ENCODE measurements at places on chromosomes 12 and 14.

GRCh38 chr14:99327050-99327449 is 55.1 kb upstream of the BCL11B start:
- DNase-seq = no peak

GRCh38 chr12:20557096-20557495 is 138.0 kb upstream of the SLCO1C1 start:
- no peak for DNase-seq

DNA sequence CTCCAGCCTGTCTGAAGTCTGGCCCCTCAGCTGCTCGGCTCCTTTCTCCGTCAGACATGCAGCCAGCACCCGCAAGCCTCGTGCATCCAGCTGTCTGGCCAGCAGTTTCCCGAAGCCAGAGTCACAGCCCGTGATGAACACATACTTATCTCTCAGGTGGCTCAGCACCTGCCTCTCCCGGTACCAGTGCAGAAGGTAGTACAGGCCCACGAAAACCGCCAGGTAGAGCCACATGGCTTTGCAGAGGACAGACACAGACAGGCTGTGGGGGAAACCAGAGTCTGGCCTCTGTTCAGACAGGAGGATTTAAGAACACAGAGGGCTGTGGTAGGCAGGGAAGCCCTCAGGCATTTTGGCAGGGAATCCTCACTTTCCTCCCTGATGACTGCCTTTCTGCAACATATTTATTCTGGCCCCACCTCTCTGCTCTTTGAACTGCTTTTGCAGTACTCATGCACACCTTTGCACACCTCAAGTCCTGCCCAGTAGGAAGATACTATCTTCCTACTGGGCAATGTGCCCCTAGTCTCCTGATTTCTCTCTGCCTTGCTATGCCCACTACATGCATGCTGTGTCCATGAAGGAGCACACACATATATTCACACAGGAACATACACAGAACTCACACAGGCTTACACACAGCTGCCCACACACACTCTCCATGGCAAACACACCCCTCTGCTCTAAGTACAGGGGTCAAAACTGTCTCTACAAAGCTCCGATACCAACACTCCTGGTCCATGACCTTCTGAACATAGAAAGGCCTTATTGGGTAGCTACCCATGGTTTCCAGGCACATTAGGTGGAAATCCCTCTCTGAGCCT is at the start of gene RDH16:
Gene RDH16, minus strand, starts transcription at position 380 of the 824 bp plus-strand sequence. Its CDS starts 146 bp downstream, at position 234.
- no peak for DNase-seq

DNA sequence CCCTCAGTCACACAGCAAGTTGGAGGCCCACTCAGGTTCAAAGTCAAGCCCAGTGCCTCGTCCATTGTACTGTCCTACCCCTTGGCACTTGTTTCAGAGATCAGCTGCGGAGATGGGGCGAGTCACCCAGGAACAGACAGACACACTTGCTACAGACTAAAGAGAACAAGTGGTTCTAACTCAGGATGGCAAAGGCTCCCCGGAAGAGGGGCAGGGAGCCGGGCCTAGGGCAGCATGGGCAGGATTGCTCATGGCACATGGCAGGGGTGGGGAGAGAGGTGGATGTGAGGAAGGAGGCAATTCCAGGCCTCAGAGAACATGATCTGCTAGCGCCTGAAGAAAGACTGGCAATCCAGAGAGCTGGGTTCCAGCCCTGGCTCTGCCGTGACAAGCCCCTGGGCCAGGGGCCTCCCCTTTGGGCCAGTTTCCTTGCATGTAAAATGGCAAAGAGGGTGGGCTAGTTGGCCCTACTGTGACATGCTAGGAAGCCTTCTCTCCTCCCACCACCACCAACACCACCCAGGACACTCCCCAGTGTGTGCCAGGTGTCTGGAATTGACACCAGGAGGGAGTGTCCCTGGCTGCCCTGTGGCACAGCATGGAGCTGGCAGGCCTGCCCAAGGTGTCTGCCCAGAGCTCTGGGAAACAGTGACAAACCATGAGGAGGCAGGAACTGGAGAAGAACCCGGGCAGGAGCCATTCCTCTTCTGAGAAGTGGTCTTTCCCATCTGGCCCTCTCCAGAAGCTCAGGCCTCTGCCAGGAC is 24.0 kb upstream of the IRF2BPL start:
- DNase-seq = no peak

DNA sequence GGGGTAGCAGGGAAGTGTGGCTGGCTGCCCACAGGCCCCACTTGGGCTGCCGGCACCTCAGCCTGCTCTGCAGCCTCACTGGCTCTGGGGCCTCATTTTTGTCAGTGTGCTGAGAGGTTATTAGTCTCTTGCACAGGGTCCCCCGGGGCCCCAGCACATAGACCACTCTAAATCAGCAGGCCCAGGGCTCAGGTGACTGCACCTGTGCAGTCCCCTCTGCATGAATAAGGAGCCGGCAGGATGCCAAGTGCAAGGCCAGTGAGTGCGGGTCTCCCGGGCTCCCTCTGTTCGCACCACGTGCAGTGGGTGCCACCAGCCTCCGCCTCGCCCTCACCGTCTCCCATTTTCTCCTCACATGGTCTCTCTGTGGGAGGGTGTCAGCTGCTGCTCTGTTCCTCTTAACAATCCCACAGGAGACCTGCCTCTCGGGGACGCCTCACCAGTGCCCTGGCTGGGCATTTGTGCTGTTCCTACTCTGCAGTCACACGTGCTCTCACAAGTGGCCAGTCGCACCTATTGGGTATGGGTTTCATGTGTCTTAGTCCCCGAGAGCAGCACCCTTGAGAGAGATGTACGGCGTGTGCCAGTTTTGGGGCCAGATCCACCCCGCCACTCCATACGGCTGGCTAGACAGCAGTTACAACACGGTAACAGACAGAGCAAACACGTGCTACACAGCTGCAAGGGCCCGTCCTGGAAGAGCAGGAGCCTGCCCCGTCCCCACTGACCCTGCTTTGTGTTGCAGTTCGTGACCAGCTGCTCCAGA is 40.4 kb downstream of the MMAB start:
- no peak for DNase-seq

- no peak for DNase-seq
Observed at GRCh38 chr12:59168647-59169046, 248.3 kb upstream of the LRIG3 start.

DNA sequence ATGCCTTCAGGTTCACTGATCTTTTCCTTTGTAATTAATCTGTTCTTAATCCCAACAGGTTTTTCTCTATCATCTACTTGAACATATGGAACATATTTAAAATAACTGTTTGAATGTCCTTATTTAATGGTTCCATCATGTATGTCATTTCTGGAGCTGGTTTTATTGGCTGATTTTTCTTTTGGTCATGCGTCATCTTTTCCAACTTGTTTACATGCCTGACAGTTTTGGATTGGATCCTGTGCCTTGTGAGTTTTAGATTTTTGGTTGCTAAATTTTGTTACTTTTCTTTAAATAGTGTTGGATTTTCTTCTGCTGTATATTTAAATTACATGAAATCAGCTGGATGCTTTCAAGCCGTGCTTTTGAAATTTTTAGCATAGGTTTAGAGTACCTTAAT is 237.3 kb upstream of the DAAM1 start:
- no peak for DNase-seq

DNA sequence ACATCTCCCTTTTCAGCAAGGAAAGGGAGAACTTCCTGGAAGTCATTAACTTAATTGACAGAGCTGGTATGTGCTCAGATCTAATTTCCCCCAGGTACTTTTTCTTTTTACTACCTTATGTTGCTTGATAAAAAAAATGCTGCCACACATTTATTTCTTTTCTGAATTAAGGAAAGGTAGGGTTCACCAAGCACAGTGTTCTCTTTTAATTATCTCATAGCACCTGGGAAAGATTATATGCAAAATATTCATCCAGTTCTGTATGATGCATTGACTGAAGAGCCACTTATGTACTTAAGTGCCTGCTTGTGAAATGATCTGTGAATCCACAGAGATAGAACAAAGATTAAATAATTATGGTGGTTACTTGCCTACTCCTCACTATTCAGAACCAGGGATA is 25.1 kb downstream of the KCNC2 start:
- no peak for DNase-seq
